RPMI7951 (cell line): ENCODE measurements at places on chromosomes 3 and 15.

GRCh38 chr3:117059067-117059955, 349.7 kb downstream of the TUSC7 start:
- no peak for DNase-seq

- DNase-seq = peak; percentile 56
Observed at GRCh38 chr3:4776980-4777581, 202.2 kb upstream of the BHLHE40 start.

DNA sequence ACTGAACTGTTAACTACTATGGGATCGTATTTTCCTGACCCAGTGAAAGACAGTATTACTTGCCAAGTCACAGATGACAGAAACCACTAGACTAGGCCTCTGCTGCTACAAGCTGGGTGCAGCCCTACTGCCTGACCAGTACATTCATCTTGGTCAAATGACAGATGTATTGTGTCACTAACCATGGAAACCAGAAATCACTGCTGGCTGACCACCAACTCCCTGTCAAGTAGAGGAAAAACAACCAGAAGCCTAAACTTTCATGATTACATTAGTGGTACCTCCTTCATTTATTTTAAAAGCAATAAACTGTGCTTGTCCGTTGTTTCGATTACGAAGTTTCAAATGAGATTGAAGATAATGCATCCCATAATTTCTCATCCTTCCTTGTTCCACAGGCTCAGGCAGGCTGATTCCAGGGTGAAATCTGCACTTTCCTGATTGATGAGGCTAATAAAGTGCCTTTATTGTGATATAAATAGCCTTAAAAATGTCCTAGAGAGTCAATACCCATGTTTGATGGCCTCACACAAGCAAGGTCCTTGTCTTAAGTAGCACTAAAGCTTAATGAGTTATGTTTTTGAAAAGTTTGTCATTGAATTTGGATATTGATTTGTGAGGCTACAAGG, 309.7 kb downstream of the LSAMP start:
- DNase-seq = peak; percentile 87

GRCh38 chr3:98095882-98096281, 8.9 kb downstream of the OR5AC2 start:
- no peak for DNase-seq

DNA sequence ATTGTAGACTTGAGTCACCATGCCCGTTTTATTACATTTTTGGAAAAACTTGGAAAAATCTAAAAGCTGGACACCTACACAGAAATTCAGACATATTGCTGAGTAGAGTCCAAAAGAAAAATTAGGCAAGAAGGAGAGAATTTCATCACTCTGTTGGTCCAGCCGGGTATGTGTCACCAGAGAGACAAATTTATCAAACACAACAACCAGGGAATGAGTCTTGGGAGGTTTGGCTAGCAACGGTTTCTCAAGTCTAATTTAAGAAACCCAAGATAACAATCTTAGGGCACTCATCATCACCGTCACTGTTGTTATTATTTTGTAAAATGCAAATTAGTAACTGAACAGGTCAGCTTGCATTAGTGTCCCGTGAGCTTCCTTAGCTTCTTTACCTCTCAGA, 197.5 kb upstream of the C2CD4B start:
- DNase-seq = peak; percentile 35

DNA sequence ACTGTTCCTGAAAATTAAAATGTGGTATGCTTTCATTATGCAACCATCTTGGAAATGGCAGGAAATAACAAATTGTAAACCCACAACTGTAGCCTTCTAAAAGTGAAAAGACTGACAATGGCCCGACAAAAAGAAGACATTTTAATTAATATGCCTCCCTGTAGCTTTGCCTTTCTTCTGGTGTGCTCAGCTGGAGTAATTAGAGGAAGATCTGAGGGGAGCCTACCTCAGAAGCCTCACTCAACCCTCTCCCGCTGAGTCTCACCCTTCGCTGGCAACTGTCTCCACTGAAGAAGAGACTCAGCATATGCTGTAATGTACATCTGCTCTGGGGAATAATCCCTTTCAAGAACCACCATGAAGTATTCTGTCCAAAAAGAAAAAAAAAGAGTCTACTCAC, 104.7 kb upstream of the SETMAR start:
- DNase-seq = no peak

DNA sequence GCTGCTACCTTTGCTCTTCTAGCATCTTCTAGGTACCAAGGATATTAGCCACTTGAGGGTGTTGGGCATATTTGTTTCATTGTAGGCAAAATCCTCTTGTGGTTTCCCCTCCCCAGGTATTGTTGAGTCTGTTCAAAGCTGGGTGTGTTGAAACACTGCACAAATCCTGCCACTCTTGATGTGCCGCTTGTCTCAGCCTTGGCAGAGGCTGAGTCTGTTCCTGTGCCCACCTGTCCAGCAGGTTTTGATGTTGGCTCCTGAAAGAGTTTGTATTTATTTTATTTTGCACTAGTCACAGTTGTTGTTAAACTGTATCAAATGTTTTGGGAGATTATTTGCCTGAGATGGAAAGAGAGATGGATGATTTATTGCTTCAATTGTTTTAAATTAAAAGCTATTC, 136.2 kb downstream of the USP13 start:
- no peak for DNase-seq

- DNase-seq = peak; percentile 59
Observed at GRCh38 chr3:141050576-141051442, at the start of gene SPSB4. Gene SPSB4, plus strand, starts transcription at chr3:141051347. Its CDS starts 14,758 bp downstream, at chr3:141066105.

DNA sequence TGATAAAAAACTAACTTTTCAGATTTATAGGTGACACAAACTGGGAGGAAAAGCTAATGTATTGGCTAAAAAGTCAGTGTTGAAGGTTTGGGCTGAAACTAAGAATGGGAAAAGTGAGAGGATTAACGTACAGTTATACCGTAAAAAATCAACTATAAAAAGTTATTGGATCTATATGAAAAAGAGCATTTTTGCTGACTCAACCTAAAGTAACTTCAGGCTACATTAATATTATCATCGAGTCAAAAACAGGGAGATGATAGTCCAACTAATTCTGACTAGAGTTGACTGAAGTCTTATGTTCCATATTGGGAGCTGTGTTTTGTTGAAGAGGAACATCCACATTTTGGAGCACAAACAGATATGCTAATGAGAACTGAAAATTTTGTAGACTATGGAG, 19.9 kb downstream of the ZNF654 start:
- DNase-seq = no peak

DNA sequence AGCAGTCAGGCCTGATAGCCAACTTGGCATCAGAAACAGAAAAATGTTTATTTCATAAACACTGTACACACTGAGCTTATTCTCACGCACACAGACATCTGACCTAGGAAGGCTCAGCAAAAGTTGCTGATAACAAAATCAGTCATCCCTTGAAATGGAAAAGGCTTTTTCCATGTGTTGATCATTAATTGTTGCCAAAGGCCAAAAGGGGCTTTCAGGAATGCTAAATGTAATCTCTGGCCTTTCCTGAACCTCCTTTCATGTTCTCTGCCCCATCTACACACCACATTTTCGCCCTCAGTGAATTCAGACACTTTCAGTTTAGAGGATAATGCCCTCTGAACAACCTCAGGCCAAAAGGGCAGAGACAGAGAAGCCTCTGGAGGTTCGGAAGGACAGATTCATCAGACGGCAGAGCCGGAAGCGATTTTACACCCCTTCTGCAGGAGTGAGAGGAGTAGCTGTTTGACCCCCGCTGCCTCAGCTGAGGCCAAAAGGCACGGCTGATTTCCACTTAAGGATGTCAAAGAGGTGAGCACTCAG, 14.5 kb downstream of the RTP4 start:
- DNase-seq = no peak

GRCh38 chr3:124116906-124117305, 125.0 kb upstream of the ROPN1 start:
- DNase-seq = no peak

- peak; percentile 17 for DNase-seq
Observed at GRCh38 chr3:156978481-156978961, 152.4 kb downstream of the LEKR1 start.

GRCh38 chr15:68389041-68389930, 42.7 kb downstream of the ITGA11 start:
- DNase-seq = no peak

- DNase-seq = peak; percentile 29
Observed at GRCh38 chr15:31974855-31975829, 55.2 kb upstream of the CHRNA7 start.

GRCh38 chr3:177307391-177307790, 110.1 kb upstream of the TBL1XR1 start:
- no peak for DNase-seq

DNA sequence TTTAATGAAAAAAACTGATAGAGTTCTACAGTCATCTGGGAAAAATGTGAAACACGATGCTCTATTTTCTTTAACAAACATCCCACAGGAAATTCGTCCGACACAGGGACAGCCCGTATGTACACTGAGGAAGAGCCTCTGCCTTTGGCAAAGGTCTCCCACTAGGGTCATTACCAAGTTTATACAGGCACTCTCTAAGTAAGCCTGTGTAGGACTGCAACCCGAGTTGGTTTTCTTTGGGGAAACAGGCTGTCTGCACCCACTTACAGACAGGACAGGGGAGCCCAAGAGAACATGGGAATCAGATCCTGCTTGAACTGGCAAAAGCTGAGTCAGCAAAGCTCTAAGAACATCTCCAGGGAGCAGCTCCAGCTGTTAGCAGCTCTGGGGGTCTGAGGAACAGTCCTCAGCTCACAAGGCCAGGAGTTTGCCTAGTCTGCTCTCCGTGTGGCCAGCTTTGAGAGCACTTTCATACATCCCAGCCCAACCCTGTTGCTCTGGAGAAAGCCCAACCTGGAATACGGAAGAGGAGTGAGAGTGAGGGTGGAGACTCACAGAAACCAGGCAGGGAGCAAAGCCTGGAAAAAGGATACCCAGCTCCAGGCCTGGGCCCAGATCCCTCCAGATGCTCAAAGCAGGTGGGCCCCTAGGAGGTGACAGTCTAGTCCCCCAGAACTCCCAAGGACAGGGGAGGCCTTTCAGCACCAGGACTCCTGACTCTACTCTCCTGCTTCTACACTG, 1.9 kb downstream of the TBC1D2B start:
- DNase-seq = peak; percentile 80

DNA sequence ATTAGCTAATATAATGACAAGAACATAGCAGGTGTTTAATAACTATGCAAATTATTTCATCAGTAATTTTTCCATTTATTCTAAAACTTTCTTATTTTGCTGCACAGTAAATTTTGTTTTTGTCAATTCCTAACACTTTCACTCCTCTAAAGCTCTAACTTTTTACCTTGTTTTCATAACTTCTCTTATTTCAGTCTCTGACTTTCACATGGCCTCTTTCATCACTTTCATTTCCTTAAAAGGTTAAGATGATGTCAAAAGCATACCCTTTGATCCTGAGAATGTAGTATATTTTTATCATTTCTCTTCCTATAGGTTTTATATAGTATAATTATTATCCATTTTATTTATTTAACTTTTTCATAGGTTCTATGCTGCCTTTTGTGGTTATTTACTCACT, 1325.8 kb upstream of the ALCAM start:
- DNase-seq = no peak

DNA sequence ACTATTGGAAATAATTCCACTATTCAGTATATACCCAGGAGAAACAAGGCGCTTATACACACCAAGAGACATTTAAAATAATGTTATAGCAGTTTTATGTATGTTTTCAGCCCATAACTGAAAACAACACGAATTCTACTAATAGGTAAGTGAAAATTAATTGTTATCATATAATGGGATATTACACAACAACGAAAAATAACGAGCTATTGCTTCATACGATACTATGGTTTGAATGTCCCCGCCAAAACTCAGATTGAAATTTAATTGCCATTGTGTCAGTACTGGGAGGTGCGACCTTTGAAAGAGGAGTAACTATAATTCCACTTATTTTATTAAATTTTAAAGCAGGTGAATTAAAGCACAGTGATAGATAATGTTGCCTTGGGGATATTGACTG, 4.0 kb upstream of the CSRNP1 start:
- no peak for DNase-seq

GRCh38 chr3:194344012-194344411, 7.1 kb downstream of the CPN2 start:
- peak; percentile 63 for DNase-seq

- no peak for DNase-seq
Observed at GRCh38 chr15:77637851-77638692, 5.4 kb upstream of the LINGO1 start.

GRCh38 chr3:55013145-55013925, 85.5 kb upstream of the LRTM1 start:
- peak; percentile 67 for DNase-seq

- no peak for DNase-seq
Observed at GRCh38 chr3:181808053-181808452, 96.3 kb downstream of the SOX2 start.

DNA sequence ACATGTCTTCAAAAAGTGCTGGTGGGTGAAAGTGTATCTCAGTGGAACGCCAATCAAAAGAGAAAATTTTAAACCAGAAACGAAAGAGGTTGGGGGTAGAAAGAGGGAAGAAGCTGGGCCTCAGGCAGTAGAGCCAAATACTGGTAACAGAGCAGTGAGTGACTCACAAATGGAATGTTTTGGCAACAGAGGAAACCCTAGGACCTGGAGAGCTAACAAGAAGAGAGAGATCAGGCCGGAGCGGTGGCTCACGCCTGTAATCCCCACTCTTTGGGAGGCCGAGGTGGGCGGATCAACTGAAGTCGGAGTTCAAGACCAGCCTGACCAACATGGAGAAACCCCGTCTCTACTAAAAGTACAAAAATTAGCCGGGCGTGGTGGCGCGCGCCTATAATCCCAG, 450.8 kb upstream of the NAALADL2 start:
- DNase-seq = no peak

DNA sequence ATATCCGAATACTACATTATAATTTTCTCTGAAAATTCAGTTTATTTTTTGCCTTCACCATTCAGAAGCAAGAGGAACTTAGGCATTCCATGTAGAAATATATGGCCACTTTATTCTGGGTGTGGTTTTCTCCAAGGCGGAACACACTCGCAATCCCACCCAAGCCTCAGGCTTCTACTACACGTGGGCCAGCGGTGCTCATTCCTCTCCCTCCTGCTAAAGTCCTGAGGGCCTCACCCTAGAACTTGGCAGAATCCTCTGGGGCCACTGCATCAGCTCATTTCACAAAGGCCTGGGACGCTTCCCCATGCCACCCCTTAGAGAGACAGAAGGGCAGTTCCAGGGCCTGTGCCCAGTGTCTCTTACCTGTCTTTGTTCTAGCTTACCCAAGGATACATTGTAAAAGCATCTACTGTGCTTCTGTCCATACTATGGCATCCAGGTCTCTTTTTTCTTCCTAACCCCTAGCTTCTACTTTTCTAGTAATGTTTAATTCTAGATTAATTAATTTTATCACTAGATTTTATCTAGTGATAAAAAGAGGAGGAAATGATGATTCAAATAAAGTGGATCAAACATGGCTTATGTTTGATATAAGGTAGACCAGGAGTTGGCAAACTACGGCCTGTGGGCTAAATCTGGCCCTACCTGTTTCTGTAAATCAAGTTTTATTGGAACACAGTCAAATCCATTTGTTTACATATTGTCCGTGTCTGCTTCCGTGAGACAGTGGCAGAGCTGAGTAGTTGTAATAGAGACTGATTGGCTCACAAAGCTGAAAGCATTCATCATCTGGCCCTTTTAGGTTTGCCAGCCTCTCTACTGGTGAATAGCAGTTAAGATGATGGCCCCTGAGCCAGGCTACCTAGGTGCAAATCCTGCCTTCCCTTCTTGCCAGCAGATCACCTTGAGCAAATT, 29.8 kb downstream of the LARS2 start:
- DNase-seq = no peak

DNA sequence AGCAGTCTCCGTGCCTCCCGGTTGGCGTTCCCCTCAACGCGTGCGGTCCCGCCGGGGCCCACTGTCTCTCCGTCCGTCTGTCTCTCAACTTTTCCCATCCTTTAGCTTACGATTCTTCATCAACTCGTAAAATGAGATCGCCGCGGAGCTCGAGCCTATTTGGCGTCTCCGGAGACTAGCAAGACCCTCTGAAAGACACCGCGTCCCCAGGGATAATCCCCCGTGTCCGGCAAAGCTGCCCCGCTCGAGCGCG, 3.4 kb downstream of the GATA2 start:
- DNase-seq = no peak
